ENCODE measurements at places on chromosomes 5 and 9.

- peak; percentile 82 for DNase-seq
Measured at GRCh38 chr9:98997604-98998003, 53.9 kb downstream of the COL15A1 start.

DNA sequence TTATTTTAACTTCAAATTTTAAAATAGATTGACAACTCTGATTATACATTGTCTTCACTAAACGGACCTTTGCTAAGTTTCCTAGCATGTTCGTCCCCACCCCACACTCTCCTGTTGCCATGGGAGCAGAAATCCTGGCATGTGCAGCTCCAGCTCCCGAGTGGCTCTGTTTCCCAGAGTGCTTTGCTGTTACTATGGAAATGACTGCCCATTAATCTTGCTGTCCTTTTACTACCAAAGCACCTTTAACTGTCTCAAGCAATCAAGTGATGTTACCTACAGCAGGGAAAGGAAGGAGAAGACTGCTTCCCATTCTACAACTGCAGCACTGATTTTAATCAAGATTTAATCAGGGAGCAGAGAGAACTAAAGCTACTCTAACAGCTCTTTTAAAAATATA, 212.0 kb upstream of the KIF2A start:
- DNase-seq, result no peak

DNA sequence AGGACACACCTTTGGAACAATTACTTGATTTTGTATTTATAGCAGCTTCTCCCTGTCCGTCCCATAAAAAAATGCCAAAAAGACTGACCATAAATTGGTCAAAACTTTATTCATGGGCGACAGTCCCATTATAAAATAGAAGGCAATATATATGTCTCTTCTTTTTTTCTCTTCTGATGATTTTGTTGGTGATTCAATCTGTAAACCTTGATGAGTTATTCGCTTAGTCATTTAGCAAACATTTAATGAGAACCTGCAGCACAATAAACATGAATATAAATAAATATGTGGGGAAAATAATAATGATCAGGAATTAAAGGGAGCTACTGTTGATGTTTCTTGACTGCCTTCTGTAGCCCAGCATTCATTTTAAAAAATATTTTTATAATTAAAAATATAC, 356.4 kb upstream of the ACTBL2 start:
- DNase-seq, result no peak

GRCh38 chr5:133132717-133133116, 80.9 kb downstream of the HSPA4 start:
- peak; percentile 11 for DNase-seq

DNA sequence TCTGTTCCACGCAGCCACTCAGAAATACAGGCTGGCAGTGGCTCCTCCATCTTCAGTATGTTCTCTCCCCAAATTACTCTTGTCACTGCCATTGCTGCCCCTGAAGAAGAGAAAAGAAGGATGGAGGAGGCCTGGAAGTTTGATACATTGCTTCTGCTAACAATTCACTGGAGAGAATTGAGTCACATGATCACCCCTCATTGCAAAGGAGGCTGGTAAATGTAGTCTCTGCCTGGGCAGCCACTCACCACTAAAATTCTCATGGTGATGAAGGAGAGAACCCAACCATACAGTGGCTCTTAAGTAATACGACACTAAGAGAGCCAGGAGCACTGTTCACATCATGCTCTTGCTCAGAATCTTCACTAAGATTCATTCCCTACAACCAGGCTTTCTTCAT, 112.0 kb downstream of the DOCK8 start:
- no peak for DNase-seq

DNA sequence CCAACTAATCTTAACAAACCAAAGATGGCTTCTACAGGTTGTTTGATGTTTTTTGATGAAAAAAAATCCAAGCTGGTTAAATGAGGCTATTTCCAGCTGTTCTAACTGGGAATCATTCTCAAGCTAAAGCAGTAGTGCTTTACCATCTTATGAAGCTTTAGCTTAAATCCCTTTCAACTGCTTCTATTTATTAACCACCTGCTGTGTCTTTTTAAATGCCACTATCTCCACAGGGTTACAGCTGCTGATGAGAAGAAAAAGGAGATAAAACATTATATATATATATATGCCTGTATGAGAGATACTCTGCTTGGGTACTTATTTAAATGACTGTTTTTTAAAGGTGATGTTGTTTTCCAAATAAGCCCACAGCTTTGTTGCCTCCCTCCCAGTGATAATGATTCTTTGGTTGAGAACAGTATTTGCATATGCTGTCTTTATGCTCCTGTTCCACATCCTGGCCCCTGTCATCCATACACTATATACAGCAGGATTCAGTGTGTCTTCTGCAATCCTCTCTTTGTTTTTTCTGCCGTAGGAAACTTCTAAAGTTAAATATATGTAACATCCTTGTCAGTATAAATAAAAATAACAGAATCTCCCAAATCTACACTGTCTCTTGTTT, 164.0 kb downstream of the PAM start:
- DNase-seq, result no peak

DNA sequence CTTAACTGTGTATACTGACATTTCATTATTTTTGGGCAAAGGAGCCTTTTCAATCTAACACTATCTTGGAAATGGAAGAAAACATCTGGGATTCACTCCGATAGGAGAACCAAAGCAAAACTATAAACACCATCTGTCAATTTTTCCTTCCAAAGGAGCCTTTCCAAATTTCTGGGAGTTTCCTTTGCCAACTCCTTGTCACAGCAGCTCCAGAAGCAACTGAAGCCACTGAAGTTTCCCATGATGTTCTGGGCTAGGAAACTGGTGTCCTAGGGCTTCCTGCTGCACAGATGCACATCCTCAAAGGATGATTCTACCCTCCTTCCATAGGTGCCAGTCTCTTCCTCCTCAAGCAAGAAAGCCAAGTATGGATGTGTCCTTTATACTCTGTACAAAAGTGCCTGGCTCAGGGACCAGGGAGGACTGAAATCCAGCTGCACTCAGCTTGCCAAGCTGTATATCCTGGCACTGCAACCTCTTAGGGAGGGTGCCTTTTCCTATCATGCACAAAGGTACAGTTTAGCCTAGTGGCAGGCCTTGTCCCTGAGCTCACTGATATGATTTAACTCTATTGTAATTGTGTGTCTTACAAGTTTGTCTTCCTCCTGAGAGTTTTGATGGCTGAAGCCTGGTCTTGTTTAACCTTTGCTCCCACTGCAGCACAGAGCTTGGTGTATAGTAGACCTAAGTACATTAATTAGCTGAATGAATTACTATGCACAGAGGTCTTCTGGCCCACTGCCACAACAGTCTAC, 8.4 kb upstream of the UBAP1 start:
- no peak for DNase-seq

- no peak for DNase-seq
Measured at GRCh38 chr9:76219560-76220151, 174.6 kb downstream of the RFK start.

GRCh38 chr5:8239198-8239597, 370.2 kb downstream of the MTRR start:
- DNase-seq, result no peak

DNA sequence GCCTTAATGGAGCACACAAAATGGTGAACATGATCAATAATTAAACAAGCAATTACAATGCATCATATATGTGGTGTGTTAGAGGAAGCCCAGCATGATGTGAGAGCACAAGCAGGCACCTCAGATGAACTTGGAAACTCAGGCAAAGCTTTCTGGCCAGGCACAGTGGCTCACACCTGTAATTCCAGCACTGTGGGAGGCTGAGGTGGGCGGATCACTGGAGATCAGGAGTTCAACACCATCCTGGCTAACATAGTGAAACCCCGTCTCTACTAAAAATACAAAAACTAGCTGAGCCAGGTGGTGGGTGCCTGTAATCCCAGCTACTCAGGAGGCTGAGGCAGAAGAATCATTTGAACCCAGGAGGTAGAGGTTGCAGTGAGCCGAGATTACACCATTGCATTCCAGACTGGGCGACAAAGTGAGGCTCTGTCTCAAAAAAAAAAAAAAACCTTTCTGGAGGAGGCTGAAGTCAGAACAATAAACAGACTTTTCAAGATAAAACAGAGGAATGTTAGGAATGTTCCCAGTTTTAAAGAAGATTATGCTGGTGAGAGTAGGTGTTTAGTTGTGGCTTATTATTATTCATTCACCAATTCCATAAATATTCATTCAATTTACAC, 159.4 kb downstream of the CEMIP2 start:
- DNase-seq, result no peak

DNA sequence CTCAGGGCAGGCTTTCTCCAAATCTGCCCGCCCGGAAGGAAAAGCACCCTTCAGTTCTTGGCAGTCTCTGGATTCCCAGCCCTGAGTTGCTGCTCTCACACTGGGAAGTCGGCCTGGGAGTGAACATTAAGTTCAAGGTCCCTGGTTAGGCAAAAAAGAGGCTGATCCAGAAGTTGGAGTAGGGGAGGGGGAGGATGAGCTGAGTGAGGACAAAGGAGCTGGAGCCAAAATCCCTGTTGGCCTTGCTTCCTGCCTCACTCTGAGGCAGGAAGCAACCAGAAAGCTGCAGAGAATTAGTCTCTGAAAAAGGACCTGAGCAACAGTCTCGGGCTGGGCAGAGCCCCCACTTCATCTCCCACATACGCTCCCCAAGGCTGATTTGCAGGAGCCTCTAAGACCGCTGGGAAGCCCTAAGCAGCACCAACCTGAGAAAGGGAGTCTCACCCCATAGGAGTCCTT, 15.0 kb upstream of the RPS14 start:
- no peak for DNase-seq

Measured in osteocyte (in vitro differentiated cells).